ENCODE measurements at places on chromosomes 3 and 15.

- DNase-seq, result no peak
These were observed 416.0 kb downstream of the SHQ1 start for GRCh38 chr3:72432246-72432645.

GRCh38 chr3:16897254-16897926, 12.6 kb downstream of the PLCL2 start:
- peak; percentile 84 for DNase-seq

DNA sequence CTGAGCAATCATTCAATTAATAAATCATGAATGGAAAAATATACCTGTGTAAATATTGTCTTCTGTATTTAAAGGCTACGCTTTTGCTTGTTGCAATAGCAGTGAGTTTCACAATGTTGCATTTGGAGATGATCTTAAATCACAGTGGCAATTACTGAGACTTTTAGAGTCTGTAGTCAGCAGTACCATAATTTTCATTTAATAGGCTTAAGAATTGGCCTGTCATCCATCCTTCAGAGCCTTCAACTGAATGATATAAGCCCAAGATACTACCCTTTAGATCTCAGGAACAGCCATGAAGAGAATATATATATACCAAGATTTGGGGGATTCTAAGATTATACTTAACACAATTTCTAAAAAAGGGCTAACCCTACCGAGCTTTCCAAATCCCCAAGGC, 458.1 kb downstream of the GBE1 start:
- DNase-seq, result no peak

DNA sequence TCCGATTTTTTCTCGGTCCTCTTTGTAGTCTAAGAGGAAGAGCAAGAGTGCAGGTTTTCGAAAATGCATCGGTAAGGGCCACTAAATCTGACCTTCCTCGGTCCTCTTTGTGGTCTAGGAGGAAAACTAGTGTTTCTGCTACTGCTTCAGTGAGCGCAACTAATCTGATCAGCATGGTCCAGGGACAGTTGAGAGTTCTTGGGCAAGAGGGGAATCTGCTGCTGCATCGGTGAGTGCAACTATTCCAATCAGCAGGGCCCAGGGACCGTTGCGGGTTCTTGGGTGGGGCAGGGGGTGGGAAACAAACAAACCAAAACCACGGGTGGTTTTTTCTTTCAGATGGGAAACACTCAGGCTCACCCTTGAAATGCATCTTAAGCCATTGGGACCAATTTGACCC, 10.5 kb upstream of the OSBPL11 start:
- DNase-seq, result no peak

DNA sequence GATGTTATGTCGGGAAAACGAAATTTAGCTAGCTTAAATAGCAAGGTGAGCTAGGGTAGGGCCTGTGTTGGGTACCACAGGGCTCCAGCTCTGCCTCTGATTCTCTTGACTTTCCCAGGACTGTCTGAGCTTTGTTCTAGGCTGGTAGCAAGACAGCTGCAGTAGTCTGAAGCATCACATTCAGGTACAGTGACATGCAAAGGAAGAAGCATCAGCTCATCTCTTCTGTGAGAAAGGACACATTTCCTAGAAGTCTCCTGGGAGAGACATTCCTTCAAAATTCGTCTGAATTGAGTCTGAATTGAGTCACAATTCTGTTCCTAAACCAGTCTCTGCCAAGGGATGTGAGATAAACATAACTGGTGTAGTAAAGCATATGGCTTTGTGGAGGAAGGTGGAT, 8.5 kb upstream of the UBXN7 start:
- no peak for DNase-seq

Measured in stimulated activated naive B cell treated with anti-CD40 and anti-IgM and Interleukin-4, amounts not matched to agents 10 μg/mL and 1 μg/mL and 100 μg/mL, for 72 hours (primary cell).